ENCODE measurements at places on chromosomes 4 and X. TPM values are rescaled to one million over a fixed set of nuclear protein-coding genes. Genes with fewer than 3 reads are reported as not detected.

The AFF2 gene
- total RNA-seq, result 0.56 TPM

The TMPRSS11B gene
- not detected for total RNA-seq

The PNMA6F gene
- not detected for total RNA-seq

The MTNR1A gene
- not detected for total RNA-seq

The CFP gene
- 0.19 TPM for total RNA-seq

The DCAF4L1 gene
- total RNA-seq, result 0.19 TPM

The RLIM gene
- total RNA-seq, result 66.3 TPM

The SCD5 gene
- total RNA-seq, result 16.3 TPM

The PHEX gene
- total RNA-seq, result under 0.01 TPM

The FAM114A1 gene
- total RNA-seq, result 527 TPM

The SHISA3 gene
- 1.7 TPM for total RNA-seq

The FGFR3 gene
- total RNA-seq, result 0.56 TPM

The COL4A6 gene
- total RNA-seq, result 3.7 TPM

The PGAM4 gene
- total RNA-seq, result not detected

The SCRG1 gene
- 0.56 TPM for total RNA-seq

Measured in regular cardiac myocyte (primary cell).